Effector memory CD4-positive, alpha-beta T cell (primary cell): ENCODE measurements at places on chromosomes 3 and 15.

- no peak for DNase-seq
Measured at GRCh38 chr15:34794590-34795206, 651 bp downstream of the ACTC1 start.

DNA sequence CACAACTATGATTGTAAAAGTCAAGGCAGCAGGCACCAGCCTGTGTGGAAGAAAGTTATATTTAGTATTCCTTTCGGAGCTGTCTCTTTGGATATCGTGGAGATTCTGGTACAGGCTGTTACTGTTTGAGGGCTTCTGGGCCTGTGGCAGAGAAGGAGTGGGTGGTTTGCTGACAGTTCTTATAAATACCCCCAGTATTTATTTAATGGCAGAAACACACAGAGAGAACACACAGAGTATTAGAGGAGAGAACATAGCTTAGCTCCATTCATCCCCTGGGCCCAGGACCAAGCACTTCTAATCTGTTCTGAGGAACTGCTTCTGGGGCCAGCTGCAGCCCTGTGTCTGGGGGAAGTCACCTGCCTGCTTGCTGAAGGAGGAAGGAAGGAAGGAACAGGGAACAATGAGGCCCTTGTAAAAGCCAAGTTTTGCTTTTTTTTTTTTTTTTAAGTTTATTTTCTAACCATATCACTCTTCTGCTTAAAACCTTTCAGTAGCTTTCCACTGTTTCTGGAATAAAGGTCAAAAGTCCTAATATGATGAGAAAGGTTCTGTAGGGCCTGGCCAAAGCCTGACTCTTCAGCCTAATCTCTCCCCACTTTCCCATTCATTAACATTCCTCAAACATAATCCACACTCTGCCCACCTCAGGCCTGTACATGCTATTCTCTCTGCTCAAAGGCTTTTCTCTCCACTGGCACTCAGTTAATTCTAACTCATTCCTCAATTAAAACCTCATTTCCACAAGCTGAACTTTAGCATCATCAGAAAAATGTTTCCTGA, 11.8 kb upstream of the PP2D1 start:
- no peak for DNase-seq

GRCh38 chr3:138119423-138119766, 4.0 kb upstream of the DZIP1L start:
- DNase-seq, result no peak

DNA sequence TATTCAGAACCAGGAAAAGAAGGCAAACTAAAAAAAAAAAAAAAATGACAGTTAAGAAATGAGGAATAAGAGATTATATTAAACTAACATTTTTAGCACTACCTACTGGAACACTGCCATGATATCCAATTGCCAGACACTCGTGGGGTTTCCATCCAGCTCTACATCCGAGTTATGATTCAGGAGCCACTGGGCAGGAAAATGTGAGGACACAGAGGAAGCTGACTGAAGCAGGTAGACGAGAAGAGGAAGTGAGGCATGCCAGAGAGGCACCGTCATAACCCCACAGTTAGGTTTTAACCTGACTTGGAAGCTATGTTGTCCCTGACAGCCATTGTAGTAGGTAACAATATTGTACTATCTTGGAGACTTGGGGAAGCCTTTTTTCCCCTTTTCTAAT, 495.0 kb downstream of the NLGN1 start:
- DNase-seq, result no peak

DNA sequence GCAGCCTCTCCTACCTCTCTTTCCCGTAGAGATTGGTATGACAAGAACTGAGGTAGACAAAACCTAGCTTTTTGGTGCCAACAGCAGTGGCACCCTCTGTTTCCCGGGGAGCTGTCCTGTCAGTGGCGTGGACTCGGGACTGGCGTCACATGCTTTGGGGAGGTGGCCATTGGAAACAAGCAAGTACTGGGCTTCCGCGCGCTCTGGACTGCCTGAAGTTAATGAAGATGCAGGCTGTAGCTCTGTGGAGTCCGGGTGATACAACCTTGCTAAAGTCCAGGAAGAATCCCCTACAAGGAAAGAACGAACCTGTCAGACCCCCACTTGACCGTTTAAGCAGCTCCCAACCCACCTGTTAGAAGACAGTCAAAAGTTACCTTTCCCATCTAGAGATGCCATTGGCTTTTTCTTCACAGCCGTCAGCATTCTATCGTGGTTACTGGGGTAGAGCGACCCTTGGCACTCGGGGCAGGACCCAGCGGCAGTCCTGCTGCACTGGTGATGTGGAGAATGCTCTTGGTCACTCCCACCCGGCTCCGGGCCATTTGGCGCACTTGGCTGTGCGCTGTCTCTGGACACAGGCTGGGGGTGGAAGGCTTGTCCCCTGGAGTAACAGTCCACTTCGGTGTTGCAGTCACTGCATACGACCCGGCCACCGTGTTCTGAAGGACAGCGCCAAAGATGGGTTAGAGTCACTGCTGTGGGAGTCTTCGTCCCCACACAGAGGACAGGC, 120.5 kb downstream of the LRIG1 start:
- DNase-seq, result no peak

GRCh38 chr15:75163150-75163564, 38.5 kb upstream of the C15orf39 start:
- no peak for DNase-seq

DNA sequence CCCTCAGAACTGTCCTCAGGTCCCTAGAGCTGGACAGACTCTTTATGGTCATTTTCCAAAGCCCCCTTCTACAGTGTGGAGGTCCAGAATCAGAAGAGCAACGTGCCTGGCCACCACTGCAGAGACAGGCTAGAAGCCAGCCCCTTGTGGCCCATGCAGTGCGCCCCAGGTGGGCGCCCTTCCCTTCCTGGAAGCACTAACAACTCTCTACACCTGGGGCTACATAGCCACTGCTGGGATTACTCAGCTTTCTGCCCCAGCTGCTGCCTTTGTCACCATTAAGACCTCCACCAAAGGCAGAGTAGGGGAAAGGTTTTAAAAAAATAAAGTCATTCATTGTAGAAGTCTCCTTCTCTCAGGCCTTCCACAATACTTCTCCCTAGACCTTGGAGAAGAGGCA, 2.3 kb downstream of the RASGRP1 start:
- DNase-seq, result no peak

DNA sequence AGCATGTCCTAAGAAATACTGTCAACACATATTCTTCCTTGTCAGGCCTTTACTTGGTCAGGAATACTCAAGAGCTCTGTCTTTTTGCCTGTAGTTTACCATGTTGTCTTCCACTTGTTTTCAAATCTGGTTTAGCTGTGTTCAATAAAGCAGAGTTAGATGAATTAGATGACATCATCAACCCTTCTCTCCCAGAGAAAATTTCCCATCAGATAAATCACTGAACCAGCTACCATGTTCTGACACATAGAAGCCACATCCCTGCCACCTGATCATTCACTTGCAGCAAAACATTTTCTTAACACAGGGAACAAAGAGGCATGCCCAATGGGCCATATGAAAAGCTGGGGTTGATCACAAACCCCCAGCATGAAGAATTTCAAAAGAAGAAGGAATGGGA, 42.1 kb downstream of the TERC start:
- DNase-seq, result no peak

DNA sequence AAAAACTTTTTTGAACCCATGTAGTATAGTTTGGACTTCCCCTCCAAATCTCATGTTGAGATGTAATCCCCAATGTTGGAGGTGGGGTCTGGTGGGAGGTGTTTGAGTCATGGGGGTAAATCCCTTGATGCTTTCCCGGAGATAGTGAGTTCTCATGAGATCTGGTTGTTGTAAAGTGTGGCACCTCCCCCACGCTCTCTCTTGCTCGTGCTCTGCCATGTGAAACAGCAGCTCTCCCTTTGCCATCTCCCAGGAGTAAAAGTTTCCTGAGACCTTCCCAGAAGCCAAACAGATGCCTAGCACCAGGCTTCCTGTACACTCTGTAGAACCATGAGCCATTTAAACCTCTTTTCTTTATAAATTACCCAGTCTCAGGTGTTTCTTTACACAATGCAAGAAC, 16.0 kb upstream of the RNU6-1 start:
- DNase-seq, result no peak

GRCh38 chr3:142211034-142211433, 14.4 kb downstream of the GK5 start:
- DNase-seq, result no peak

GRCh38 chr15:67199881-67200763, 54.3 kb downstream of the AAGAB start:
- DNase-seq, result no peak

- no peak for DNase-seq
Measured at GRCh38 chr3:147816752-147817151, 407.6 kb downstream of the ZIC1 start.
